SJCRH30 (cell line): ENCODE measurements at places on chromosomes 13 and 19.

DNA sequence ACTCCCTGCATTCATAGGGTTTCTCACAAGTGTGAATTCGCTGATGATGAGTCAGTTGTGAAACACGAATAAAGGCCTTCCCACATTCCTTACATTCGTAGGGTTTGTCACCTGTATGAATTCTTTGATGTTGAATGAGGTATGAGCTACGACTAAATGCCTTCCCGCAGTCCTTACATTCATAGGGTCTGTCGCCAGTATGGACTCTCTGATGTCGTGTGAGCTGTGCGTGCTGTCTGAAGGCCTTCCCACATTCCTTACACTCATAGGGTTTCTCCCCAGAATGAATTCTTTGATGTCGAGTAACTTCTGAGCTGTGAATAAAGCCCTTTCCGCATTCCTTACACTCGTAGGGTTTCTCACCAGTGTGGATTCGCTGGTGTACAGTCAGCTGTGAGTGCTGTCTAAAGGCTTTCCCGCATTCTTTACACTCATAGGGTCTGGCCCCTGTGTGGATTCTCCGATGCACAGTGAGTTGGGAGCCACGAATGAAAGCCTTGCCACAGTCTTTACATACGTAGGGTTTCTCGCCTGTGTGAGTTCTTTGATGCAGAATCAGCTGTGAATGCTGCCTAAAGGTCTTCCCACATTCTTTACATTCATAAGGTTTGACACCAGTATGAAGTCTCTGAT is 30.5 kb upstream of the COX7A1 start:
- no peak overlapping the region for H3K27ac ChIP-seq
- H3K36me3 ChIP-seq, result peaks cover 22% of the 10 kb centered on the region
- DNase-seq, result no peak
- no peaks in the 10 kb centered on the region for H3K4me1 ChIP-seq
- no peak overlapping the region for H3K4me3 ChIP-seq

- peak; percentile 88 for DNase-seq
- peak overlapping the region; percentile 23 for H3K27ac ChIP-seq
- peaks cover 15% of the 10 kb centered on the region for H3K4me1 ChIP-seq
- no peaks in the 10 kb centered on the region for H3K36me3 ChIP-seq
- H3K4me3 ChIP-seq, result no peak overlapping the region
Observed at GRCh38 chr19:31784671-31785101, 435.4 kb upstream of the TSHZ3 start.

DNA sequence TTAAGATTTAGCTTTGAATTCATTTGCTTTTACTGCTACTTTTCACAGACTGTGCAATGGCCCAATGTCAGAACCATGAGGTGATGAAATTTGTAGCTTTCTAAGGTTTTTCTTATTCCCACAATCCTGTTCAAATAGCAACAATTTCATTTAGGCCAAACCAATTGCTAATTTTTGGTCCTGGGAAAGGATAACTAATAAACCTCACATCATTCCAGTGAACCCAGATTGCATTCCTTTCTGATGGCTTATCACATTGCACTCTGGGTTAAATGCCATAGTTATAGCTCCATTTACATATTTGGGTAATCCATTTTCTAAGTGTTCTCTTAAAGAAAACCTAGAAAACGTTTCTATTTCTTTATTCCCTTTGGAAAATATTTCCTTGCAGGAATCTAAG is 22.9 kb upstream of the POMP start:
- no peak overlapping the region for H3K4me3 ChIP-seq
- H3K27me3 ChIP-seq, result no peaks in the 10 kb centered on the region
- DNase-seq, result no peak
- H3K36me3 ChIP-seq, result no peaks in the 10 kb centered on the region
- peaks cover 5% of the 10 kb centered on the region; the same call in 1 of the 2 replicates for H3K4me1 ChIP-seq

DNA sequence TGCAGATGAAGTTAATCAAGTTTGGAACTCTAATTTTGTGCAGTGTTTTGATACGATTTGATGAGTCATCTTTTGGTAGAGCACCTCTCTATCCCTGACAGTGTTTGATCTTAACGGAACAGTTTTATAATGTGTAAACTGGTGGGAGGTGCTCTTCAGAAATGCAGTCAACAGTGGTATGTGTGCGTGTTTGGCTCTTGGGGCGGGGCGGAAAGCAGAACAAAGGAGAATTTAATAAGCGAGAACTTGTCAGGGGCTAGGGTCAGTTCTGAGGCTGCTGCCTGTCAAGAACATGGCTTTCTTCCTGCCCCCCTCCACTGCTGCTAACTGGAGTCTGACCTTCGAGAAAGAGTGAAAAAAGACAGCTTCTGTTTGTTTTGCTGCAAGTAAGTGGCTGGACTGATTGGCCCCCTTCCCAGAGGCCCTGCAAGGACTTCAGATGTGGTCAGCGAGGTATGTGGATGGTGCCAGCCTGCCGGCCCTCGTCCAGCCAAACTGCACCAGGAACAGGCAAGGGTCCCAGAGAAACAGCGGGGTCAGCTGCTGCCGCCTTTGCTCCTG is 40.8 kb downstream of the BBC3 start:
- H3K4me3 ChIP-seq, result no peak overlapping the region
- H3K27ac ChIP-seq, result peak overlapping the region; percentile 66
- H3K4me1 ChIP-seq, result peaks cover 26% of the 10 kb centered on the region
- no peaks in the 10 kb centered on the region for H3K27me3 ChIP-seq
- peaks cover 32% of the 10 kb centered on the region for H3K36me3 ChIP-seq
- peak; percentile 89 for DNase-seq

DNA sequence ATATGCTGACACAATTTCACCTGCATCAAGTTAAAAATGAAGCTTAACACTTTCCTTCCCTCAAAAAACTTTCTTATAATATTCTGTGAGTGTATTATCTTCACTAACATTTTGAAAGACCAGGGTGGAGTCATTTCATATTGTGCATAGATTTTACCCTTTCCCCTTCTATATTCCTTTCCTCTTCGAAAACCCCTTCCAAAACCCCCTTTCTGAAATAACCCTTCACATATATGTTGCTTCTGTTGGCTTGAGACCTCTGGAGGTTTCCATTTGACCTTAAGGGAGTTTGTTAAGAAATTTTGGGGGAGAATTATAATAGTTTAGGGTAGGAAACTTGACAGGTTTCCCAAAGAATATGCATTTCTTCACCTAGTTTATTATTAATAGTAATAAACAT is 489.6 kb upstream of the MIR17HG start:
- DNase-seq, result no peak
- no peaks in the 10 kb centered on the region for H3K36me3 ChIP-seq
- no peak overlapping the region for H3K4me3 ChIP-seq

GRCh38 chr19:15268192-15268927 is 36.1 kb upstream of the EPHX3 start:
- no peak overlapping the region for H3K27ac ChIP-seq
- no peaks in the 10 kb centered on the region for H3K27me3 ChIP-seq
- H3K4me1 ChIP-seq, result peaks cover 28% of the 10 kb centered on the region
- DNase-seq, result no peak
- no peak overlapping the region for H3K4me3 ChIP-seq
- peaks cover 72% of the 10 kb centered on the region for H3K36me3 ChIP-seq

DNA sequence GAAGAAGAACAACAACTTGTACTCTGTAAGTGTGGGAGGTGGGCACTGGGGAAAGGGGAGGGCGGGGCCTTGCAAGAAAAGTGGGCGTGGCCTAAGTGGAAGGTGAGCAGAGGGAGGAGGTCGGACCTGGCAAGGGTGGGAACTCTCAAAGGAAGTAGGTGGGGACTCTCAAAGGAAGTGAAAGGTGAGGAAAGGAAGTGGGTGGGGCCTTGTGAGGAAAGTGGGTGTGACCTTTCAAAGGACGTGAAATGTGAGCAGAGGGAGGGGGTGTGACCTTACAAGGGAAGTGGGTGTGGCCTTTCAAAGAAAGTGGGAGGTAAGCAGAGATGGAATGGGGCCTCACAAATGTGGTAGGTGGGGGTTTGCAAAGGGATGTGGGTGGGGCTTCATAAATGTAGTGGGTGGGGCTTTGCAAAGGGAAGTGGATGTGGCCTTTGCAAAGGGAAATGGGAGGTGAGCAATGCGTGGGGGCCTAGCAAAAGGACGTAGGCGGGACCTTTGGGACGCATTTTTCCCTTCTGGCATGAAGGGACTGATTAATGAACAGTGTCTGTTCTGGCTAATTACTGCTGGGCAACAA is 25.9 kb downstream of the ACSBG2 start:
- H3K36me3 ChIP-seq, result no peaks in the 10 kb centered on the region
- H3K27me3 ChIP-seq, result no peaks in the 10 kb centered on the region
- no peak overlapping the region for H3K4me3 ChIP-seq

DNA sequence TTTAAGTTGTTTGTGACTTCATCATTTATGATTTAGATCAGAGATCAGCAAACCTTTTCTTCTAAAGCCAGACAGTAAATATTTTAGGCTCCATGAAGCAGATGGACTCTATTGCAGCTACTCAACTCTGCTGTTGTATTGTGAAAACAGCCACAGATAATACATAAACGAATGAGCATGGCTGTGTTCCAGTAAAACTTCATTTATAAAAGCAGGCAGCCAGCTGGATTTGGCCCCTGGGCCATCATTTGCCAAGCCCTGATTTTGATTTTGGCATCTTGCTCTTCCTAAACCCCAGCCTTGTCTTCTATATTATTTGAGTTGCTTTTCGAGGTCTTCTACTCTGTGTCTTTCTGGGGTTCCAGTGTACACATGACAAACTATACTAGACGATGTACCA is 41.3 kb downstream of the RNASEH2B start:
- H3K36me3 ChIP-seq, result peaks cover 17% of the 10 kb centered on the region
- no peak overlapping the region for H3K27ac ChIP-seq
- H3K4me3 ChIP-seq, result no peak overlapping the region
- H3K4me1 ChIP-seq, result no peaks in the 10 kb centered on the region

- no peaks in the 10 kb centered on the region for H3K36me3 ChIP-seq
- no peak for DNase-seq
- H3K4me3 ChIP-seq, result no peak overlapping the region
- no peaks in the 10 kb centered on the region for H3K4me1 ChIP-seq
- H3K27me3 ChIP-seq, result no peaks in the 10 kb centered on the region
Observed at GRCh38 chr19:11373166-11373884, 1.1 kb upstream of the SWSAP1 start.

- peaks cover 2% of the 10 kb centered on the region; the same call in 1 of the 2 replicates for H3K27me3 ChIP-seq
- no peaks in the 10 kb centered on the region for H3K4me1 ChIP-seq
- DNase-seq, result no peak
- H3K27ac ChIP-seq, result no peak overlapping the region
Observed at GRCh38 chr13:37486171-37486681, 112.3 kb downstream of the POSTN start.

- no peaks in the 10 kb centered on the region for H3K36me3 ChIP-seq
- no peak overlapping the region for H3K4me3 ChIP-seq
- peaks cover 16% of the 10 kb centered on the region for H3K4me1 ChIP-seq
- H3K27me3 ChIP-seq, result no peaks in the 10 kb centered on the region
- no peak overlapping the region for H3K27ac ChIP-seq
Observed at GRCh38 chr13:99636728-99637353, 135.6 kb downstream of the TM9SF2 start.
